Muscle of back (tissue), 13 donors: ENCODE measurements at places on chromosomes 4 and X.

DNA sequence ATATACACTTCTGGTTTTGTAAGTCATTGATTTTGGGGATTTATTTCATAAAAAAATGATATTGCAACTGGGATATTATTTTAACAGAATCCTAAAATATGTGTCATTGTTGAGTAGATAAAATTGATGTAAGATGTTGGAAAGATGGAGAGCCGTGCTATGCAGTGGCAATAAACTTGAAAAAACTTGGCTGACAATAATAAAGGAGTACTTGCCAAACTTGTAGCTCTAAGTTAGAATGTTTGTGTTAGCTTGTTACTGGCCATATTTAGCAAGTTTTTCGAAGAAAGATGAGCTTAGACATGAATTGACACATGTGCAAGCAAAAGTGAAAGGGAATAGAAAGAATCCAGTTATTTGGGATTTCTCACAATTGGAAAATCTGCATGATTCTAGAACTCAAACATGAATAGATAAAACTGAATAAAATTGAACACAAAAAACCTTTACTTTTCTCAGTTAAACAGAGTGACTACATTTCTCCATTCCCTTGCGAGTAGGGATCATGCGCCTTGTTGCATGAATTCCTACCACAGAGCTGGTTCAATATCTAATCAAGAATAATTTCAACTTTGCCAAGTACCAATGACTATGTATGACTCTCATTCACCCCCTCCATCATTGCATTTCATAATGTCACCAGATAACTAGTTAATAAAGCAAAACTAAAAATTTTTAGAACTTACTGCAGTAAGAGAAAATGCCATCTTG, 327.8 kb downstream of the CAMK2D start:
- DNase-seq, result no peak

- DNase-seq, result no peak
These were observed 538.6 kb downstream of the TRAM1L1 start for GRCh38 chr4:116546759-116547158.

- DNase-seq, result no peak
These were observed 122.8 kb downstream of the ZC4H2 start for GRCh38 chrX:64853424-64853823.

GRCh38 chr4:36288731-36289426, 7.5 kb downstream of the DTHD1 start:
- no peak for DNase-seq

DNA sequence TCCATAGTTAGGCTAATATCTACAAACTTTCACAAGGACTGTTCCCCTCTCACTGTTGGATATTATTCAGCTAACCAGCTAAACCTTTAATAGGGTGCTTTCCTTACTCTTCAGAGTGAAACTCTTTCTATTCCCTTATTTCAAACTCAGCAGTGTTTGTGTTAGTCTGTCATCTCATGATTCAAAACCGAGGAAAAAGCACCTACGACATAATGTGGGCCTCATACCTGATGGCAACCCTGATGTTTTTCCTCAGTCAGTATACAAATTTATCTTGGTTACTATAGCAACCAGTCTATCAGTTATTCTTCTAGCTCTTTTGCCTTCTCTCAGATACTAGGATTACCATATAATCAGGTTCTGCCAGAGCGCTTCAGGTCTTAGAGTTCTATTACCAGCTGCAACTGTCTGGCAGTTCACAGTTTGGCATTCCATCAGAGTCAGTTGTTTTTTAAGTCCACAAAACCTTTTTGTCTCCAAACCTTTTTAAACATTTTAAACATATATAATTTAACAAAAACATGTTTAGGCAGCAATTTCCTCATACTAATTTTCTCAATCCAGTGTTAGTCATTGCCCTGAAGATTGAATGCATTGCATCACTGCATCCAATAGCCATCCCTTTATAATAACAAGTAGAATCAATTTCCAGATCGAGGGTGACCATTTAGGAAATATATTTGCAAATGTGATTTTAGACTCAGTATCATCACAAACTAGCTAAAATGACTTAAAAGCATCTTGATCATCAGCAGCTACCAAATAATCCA, 7.4 kb downstream of the WDR44 start:
- DNase-seq, result no peak

GRCh38 chr4:184536881-184537248, 62.5 kb upstream of the IRF2 start:
- DNase-seq, result no peak

GRCh38 chr4:140790765-140791164, 34.6 kb upstream of the TBC1D9 start:
- DNase-seq, result no peak

GRCh38 chr4:5930876-5931275, 38.0 kb upstream of the CRMP1 start:
- no peak for DNase-seq

- no peak for DNase-seq
These were observed 81.5 kb downstream of the COX18 start for GRCh38 chr4:72987741-72988729.

DNA sequence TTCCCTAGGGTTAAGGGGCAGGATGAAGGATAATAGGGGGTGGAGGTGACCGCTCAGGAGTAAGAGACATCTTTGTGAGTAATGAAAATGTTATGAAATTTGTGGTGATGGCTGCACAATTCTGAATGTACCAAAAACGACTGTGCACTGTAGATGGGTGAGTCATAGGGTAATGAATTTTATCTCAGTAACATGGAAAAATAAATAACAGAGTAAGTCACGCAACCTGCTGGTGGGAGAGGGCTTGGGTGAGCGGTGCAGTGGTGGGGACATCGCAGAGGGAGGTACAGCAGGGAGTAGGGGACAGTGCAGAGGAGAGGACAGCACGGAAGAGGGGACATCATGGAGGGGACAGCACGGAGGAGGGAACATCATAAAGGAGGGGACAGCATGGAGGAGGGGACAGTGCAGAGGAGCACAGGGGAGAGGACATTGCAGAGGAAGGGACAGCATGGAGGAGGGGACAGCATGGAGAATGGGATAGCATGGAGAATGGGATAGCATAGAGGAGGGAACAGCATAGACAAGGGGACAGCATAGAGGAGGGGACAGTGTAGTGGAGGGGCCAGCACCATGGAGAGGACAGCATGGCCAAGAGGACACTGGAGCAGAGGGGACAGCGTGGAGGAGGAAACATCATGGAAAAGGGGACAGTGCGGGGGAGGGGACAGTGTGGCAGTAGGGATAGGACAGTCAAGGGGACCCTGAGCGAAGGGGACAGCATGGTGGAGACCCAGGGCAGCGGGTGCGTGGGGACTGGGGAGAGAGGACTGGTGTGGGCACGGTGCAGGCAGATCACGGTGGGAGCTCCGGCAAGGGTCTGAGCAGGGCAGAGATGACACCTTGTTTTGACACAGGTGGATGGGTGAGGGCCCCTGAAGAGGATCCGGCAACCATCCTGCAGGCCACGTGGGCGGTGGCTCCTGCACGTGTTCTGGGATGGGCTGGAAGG, 68.5 kb upstream of the MXD4 start:
- peak; percentile 83 for DNase-seq

GRCh38 chr4:83618991-83619645, 83.2 kb downstream of the GPAT3 start:
- no peak for DNase-seq

DNA sequence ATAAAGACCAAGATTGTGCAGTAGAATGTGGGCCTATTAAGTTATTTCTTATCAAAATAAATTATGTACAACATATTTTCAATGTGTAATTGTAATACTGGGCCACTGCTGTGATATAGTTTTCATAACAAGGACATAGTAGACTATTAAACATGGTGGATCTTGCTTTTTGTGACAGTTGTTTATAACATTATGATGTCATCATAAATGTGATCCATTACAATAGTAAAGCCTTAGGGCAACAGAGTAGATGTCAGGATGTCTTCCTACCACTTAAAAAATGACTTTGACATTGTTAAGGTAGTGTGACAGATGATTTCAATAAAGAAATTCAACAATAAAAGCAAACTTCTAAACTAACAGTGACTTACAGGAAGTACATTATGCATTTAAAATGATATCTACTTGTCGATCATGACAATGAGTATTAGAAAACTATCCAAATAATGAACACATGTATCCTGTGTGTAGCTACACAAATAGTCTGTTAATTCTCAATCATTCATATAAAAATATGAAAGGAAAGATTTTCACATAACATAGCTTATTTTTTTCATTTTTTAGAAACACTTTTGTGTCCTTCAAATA, 5.3 kb upstream of the AGA start:
- no peak for DNase-seq

DNA sequence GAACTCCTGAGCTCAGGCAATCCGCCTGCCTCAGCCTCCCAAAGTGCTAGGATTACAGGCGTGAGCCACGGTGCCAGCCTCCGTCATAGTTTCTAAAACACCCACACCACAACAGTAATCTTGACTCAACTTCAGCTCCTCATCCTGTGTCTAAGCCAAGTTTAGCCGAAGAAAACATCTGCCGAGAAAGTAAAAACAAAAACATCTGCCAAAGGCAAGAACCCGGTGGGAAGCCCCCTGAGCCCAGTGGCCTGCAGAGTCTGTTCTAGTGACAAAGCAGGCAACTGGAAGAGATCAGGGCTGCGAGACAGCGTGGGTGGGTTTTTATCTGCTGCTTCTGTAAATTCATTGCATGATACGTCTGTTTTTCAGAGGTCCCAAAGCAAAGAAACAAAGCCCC, 26.6 kb upstream of the CD99 start:
- DNase-seq, result peak; percentile 79

GRCh38 chrX:17409566-17410290, 34.7 kb downstream of the NHS start:
- no peak for DNase-seq

DNA sequence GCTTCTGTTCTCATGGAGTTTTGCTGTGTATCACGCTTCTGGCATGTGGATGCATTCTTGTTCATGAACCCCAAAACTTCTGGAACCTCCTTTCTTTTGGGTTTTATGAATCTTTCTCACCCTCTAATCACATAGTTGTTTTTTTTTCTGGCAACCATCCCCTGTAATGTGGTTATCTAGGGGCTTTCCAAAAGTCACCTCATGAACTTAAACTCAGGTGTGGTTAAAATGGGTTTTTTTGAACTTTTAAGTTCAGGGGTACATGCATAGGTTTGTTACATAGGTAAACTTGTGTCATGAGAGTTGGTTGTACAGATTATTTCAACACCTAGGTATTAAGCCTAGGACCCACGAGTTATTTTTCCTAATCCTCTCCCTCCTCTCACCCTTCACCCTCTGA, 1099.4 kb upstream of the SLIT2 start:
- DNase-seq, result no peak

GRCh38 chr4:85187106-85187505, 220.6 kb upstream of the WDFY3 start:
- no peak for DNase-seq

GRCh38 chr4:170497112-170497511, 407.4 kb upstream of the AADAT start:
- no peak for DNase-seq

DNA sequence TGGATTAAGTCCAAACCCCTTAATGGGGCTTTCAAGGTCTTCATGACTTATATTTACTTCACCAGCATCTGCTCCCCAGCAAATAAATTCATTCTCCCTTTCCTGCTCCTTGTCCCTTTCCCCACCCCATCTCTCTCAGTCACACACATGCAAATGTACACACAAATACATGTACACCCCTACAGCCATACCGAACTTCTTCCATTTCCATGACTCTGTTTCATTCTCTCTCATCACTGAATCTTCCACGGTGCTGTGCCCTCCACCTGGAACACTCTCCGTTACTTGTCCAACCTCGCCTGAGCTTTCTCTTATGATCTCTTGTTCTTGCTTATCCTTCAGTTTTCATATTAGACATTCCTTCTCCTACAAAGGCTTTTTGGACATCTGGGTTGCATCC, 22.0 kb upstream of the RPA4 start:
- DNase-seq, result no peak

DNA sequence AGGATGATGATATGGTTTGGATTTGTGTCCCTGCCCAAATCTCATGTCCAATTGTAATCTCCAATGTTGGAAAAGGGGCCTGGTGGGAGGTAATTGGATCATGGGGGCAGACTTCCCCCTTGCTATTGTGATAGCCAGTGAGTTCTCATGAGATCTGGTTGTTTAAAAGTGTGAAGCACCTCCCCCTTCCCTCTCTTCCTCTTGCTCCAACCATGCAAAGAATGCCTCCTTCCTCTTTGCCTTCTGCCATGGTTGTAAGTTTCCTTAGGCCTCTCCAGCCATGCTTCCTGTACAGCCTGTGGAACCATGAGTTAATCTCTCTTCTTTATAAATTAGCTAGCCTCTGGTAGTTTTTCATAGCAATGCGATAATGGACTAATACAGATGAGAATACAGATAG, 19.7 kb upstream of the ALG13 start:
- no peak for DNase-seq

DNA sequence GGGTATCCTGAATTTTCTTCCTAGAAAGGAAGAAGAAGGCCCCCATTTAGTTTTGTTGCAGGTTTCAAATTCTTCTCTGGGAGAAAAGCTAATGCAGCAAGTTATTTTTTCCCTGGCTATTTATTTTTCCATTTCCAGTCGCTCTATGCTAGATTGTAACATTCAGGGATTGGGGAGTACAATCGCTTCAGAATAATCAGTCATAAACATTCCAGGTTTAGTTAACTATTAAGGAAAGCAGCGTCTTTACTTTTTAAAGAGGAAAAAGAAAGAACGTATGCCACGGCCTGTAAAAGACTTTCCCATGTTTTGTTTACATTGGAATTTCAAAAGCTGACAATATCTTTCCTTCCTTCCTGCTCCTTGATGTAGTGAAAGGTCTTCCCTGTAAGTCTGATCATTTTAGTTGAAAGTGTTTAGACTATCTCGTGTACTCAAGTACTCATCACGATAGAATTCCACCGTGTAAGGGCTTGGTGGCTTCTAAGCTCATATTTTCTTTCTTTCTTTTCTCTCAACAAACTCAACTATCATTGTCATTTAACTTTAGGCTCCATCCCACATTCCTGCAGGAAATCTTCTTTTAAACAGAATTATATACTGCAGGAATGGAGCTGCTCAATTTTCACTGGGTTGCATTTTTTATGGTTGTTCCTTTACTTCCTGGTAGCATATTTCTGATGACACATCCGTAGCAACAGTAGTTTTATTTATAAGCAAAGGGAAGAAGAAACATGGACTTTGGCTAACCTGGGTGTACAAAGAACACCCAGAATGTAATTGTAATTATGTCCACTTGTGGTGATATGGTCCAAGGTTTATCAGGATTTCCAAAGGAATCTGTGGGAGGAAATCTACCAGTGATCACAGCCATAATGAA, 213.1 kb upstream of the FAT1 start:
- peak; percentile 60 for DNase-seq

DNA sequence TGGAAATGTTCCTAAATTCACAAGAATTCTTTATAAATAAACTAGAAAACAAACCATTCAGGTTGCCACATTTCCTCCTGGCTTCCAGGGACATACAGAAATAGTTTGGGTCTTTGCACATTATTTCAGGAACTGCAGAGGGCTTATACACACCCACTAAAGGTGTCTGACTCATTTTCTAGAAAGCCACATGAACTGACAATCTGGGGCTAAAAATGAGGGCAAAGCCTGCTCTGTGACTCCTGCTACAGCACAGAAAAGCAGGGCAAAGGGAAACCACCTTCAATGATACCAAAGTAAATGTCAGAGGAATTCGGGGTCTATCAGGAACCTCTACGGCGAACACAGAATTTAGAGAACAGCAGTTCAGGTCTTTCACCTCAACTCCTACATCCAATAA, 112.2 kb upstream of the MAP3K15 start:
- DNase-seq, result no peak
